NCI-H524 (cell line): ENCODE measurements at places on chromosomes 6 and 20.

- no peak for DNase-seq
Observed at GRCh38 chr6:126888727-126889725, 229.4 kb upstream of the RSPO3 start.

GRCh38 chr6:75691012-75691411 lies 58.0 kb upstream of the MYO6 start:
- no peak for DNase-seq

DNA sequence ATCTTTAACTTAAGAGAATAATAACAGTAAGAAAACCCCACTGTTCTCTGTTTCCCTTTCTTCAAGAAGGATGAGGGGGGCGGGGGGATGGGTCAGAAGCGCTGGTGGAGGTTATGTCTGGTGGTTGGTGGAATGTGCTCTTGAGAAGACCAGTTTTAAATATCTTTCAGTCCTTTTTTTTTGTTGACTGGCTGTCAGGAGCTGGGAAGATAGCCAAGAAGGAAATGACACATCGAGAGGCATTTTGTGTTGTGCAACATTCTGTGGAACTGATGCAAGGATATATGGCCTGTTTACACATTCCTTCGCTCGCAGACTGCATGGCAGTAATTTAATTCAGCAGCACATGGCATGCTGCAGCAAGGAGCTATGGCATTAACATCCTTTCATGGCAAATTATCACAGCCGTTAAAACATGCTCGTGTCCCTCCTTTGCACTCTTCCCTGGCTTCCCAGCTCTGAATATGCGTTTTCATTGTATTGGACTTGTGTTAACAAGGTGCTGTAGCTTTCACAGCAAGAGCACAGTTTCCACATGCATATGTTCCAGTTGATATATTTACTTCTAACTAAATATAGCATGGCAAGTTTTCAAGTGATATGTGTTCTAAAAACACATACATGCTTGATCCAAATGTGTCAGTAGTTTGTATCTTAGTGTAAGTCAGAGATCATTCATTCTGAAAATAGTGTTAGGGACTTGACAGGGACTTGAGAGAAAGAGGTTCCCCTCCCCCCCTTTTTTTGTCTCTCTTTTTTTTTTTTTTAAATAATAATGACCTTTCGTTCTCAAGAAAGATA lies 68.2 kb upstream of the SUPT3H start:
- no peak for DNase-seq

DNA sequence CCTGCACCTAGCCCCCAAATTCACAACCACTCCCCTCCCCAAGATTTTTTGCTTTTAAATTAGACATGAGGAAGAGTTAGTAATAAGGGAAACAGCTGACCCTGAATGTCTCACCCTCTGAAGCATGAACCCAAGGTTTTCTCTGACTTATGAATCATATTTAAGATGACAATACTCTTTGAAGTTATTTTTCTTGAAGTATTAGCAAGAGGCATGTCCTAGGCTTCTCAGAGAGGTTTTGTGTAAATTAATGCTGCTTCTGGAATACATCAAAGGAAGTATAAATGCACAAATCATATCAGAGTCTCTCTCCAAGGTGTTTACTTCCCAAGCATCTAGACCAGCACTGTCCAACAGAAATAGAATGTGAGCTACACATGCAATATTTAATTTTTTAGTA lies 408.1 kb upstream of the MARCKS start:
- no peak for DNase-seq

GRCh38 chr20:54305421-54305820 lies 97.5 kb downstream of the PFDN4 start:
- no peak for DNase-seq

DNA sequence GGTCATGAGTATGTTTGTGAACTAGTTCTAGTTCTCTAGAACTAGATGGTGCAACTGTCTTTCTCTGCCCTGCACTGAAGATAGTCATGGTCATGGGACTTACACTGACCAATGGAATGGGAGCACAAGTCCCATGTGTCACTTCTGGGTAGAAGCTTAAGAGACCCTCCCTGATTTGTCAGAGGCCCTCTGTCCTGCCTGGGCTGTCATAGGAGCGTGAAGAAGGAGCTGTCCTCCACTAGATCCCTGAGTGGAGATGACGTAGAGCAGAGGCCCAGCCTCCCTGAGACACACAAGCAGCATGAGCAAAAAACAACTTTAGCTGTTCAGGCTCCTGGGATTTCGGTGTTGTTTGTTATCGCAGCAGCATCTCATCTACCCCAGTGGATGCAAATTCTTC lies 514.5 kb downstream of the PREX1 start:
- no peak for DNase-seq

- no peak for DNase-seq
Observed at GRCh38 chr20:4154958-4155411, 139.6 kb upstream of the RNF24 start.

GRCh38 chr20:3590164-3590563 lies 73.0 kb downstream of the GFRA4 start:
- no peak for DNase-seq

DNA sequence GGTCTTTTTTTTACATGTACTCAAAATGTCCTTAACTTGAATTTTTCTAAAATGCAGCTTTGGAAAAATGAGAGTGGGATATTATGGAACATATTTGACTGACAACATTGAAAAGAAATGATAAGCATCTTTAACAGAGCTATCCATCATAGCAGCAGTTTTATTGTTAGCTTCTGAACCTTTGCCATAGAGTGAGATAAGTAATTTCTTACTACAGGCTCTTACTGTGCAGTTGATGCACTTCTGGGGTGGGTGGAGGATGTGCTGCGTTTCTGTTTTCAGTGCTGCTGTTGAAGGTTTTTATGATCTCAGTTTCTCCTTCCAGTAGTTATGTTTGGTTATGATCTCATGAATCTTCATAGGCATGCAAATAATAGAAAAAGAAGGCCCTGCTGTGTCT lies 267.0 kb downstream of the TMEM242 start:
- DNase-seq = no peak
